ENCODE measurements at places on chromosomes 3 and 15.

- DNase-seq, result peak; percentile 75
Measured at GRCh38 chr15:48250640-48251076, 44.6 kb downstream of the SLC12A1 start.

GRCh38 chr3:126352476-126353454 is 4.4 kb downstream of the KLF15 start:
- DNase-seq, result peak; percentile 43

DNA sequence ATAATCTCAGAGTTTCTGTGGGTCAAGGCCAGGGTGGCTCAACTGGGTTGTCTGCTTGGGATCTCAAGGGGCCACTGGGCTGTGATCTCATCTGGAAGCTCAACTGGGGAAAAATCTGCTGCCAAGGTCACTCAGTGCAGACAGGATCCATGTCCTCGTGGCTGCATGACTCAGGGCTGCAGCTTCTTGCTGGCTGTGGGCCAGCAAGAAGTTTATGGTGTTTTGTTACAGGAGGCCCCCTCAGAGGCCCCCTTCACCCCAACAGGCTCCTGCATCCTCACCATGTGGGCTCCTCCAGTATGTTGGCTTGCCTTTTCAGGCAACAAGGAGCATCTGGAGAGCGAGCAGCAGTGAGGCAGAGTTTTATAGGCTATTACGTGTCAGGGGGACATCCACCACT is 14.6 kb downstream of the OCA2 start:
- no peak for DNase-seq

DNA sequence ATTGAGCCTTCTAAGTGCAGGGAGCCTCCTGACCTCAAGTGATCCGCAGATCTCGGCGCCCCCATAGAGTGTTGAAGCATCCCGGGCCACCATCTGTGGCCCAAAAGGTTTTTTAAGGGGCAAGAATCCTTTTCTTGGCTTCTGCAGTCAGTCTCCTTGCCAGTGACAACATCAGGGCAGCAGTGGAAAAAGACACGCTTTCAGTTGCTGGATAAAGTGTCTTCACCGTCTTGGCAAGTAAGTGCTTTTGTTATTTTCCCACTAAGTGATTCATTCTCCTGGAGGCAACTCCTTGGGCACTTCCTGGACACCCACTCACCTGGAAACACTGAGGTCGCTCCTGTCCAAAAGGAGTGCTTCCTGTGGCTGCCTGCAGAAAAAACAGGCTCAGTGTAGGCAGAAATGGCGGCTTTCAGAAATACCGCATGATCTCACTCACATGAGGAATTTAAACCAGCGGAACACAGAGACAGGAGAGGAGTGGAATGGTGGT is 71.7 kb upstream of the ABHD2 start:
- no peak for DNase-seq

Data from fibroblast of the conjunctiva (primary cell).